ENCODE measurements at places on chromosomes 11 and 22.

DNA sequence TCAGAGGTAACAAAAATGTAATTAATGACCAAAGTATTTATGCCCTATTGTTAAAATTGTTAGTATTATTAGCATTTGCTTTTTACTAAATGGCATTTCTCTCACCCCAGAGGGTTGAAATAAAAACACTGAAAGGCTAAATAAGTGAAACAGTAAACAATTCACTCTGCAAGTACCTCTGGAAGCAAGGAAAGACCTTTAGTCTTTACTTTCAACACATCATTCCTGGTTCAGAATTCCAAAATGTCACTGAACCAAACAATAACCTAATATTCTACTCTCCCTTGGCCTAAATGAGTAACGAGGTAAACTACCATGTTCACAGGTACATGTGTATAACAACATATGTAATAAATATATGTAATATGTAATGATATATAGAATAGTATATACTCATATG is 369.3 kb downstream of the TTC28 start:
- DNase-seq: no peak

DNA sequence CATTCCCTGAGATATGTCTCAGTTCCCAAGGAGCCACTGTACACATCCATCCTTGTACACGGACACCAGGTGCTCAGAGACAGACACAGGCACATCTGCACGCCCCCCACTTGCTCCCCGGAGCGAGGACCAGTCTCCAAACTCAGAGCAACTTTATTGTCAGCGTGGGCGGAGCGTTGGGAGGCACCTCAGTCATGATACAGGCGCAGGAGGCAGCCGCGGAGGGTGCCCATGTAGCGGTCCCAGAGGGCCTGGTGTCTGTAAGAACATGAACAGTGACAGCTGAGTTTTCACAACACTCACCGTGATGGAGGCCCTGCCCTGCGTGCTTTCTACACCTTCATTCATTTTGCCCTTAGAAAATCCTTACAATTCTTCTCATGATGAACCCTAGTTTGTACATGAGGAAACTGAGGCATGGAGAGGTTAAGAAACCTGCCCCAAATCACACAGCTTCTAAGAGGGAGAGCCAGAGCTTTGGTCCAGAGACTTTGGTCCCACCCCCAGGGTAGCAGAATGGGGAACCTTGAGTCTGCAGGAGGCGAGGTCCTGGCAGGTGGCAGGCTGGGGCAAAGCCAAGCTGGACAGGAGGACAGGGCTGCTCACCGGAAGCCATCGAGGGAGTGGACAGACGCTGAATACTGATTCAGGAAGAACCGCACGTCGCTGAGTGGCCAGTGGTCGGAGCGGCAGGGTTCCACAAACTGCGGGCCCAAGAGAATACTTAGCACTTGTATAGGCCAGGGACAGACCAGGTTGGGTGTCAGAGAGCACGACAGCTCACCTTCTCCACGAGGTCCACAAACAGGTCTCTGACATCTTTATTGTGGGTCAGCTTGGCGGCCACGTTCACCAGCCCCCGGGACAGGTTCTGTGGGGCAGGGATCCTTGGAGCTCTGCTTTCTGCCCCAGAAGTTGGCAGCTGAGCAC is 4.2 kb downstream of the FIBP start:
- no peak for DNase-seq

DNA sequence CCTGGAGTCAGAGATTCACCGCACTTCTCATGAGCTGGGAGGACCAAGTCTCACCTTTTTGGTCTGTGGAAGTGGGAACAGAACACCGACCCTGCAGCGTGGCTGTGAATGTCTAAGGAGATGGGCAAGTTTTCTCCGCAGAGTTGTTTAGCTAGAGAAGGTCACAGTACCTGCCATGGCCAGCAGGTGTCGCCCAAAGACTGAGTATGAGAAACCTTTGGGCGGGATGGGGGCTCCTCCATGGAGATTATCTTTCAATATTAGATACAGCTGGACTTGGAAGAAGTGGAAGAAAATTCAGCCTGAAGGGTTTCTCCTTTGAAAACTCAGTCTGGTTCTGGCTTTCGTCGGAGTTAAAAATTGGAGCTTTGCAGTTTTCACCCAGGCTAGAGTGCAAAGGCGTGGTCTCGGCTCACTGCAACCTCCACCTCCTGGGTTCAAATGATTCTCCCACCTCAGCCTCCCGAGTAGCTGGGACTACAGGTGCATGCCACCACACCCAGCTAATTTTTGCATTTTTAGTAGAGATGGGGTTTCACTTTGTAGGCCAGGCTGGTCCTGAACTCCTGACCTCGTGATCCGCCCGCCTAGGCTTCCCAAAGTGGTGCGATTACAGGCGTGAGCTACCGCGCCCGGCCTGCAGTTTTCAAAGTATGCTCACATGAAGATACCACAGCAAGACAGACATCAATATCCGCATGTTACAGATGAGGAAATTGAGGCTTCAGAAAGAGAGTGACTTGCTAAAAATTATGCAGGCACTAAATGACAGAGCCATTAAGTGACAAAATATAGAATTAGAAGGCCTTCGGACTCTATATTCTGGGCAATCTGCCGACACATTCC is 10.7 kb upstream of the DSCAML1 start:
- peak; percentile 83 for DNase-seq

- DNase-seq: no peak
These were observed 205.7 kb upstream of the NAV2 start for GRCh38 chr11:19506816-19507486.

GRCh38 chr11:118102721-118103261 is 16.0 kb upstream of the SMIM35 start:
- no peak for DNase-seq

- DNase-seq: no peak
These were observed 1.5 kb downstream of the ADAMTS8 start for GRCh38 chr11:130426837-130427341.

GRCh38 chr11:74220376-74220775 is 49.3 kb downstream of the PPME1 start:
- no peak for DNase-seq

DNA sequence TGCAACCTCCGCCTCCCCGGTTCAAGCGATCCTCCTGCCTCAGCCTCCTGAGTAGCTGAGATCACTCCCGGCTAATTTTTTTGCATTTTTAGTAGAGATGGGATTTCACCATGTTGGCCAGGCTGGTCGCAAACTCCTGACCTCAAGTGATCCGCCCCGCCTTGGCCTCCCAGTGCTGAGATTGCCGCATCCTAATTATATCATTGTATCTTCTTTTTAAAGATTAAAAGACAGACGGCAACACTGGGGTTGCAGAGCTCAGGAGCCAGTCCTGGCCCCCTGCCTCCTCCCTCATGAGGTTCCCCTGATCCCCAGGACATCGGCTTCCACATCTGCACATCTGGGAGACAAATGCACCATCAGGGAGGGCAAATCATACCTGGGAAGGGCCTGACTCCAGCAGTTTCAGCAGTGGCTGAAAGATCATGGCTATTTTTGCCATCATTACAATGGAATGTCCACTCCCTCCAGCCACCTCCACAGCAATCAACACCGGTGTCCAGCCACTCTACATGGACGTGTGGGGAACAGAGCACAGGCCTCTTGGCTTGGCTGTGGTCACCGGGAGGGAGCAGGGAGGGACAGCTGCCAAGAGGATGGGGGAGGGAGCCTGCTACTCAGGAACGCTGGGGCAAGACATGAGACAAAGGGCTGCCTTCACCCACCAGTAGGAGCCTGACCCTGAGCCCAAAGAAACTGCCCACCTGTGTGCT is 9.2 kb upstream of the CELSR1 start:
- DNase-seq: no peak

- no peak for DNase-seq
These were observed 16.1 kb upstream of the EXPH5 start for GRCh38 chr11:108609682-108610081.

GRCh38 chr11:78688460-78688859 is 113.8 kb upstream of the NARS2 start:
- DNase-seq: no peak

- peak; percentile 73 for DNase-seq
These were observed 47.7 kb upstream of the PPP6R3 start for GRCh38 chr11:68412593-68413475.

DNA sequence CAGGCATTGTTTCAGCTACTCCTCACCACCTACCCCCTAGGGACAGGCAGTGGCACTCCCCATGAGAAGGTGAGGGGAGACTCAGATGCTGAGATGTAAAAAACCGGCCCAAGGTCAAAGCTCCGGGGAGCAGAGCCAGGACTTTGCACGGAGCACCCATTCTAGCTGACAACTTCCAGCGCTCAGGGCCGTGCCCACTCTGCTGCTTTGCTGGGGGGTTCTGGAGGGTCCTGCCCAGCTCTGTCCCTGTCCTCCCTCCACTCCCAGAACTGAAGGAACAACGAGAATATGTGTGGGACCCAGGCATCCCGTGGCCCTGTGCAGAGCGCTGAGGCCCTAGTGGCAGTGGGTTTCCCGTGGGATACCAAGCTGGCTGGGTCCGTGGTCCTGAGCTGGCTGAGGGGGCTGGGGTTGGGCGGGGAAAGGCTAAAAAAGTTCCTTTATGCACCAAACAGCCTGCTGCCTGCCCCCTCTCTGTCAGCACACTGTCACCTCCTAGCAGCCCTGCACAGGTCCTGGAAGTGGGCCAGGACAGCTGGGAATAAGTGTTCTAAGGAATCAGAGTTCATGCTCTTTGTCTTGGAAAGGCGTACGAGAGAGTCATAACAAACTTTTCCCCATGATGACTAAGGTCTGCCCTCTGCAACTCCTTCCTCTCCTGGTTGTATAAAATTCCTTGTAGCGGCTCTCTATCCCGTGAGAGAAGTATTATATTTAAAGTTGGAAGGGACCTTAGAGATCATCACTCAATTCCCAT is 1.9 kb downstream of the MS4A10 start:
- no peak for DNase-seq

DNA sequence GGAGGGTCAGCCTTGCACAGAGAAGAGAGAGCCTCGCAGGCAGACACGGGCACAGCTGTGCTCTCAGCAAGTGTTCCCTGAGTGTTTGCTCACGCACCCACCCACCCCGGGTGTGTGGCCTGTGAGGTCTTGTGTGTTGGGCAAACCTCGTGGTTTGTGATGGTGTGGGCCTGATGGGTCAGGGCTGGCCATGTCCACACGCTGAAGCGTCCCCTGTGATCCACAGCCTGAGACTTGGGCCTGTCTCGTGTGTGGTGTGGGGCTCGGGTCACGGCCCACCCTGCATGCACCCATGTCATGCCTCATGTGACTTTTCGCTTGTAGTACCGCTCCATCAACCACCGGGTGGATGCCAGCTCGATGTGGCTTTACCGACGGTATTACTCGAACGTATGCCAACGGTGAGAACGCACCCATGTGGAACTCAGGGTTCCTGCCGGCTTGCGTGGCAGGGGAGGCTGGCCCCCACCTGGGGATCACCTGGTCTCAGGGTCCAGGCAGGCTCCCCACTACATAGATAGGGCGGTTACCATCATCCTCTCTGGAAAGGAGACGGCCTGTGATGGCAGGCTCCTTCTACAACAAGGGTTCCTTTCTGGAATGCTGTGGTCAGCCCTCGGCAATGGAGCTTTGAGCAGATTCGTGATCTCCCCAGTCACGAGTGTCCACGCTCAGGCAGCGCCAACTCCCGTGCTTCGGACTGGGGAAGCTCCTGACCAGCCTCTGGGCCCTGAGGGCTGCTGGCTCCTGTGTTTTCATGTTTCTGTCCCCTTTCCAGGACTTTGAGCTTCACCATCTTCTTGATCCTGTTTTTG is 5.9 kb downstream of the TPCN2 start:
- DNase-seq: no peak

GRCh38 chr11:47188259-47188658 is 2.0 kb upstream of the PACSIN3 start:
- no peak for DNase-seq

GRCh38 chr11:130881475-130882137 is 34.7 kb downstream of the SNX19 start:
- DNase-seq: no peak

DNA sequence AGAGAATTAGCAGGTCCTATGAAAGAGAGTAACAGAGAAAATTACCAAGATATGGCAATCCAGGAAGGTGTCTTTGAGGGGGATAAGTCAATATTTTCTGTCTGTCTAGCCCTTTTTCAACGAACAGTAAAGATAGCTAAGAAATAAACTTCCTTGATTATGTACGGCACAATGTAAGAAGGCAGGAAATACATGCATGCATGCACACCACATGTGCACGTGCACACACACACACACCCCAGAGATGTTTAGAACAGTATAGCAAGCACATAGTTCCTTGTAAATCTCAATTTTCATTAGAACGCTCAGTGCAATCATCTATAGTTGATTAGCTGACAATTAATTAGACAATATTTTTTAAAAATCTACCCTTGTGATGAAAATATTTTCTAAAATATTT is 74.7 kb downstream of the MPPED2 start:
- no peak for DNase-seq

- no peak for DNase-seq
These were observed 42.8 kb downstream of the PIWIL3 start for GRCh38 chr22:24731761-24732160.

GRCh38 chr22:27372969-27373670 is 428.4 kb downstream of the MN1 start:
- DNase-seq: no peak

GRCh38 chr11:30753504-30753903 is 167.4 kb upstream of the MPPED2 start:
- DNase-seq: no peak

DNA sequence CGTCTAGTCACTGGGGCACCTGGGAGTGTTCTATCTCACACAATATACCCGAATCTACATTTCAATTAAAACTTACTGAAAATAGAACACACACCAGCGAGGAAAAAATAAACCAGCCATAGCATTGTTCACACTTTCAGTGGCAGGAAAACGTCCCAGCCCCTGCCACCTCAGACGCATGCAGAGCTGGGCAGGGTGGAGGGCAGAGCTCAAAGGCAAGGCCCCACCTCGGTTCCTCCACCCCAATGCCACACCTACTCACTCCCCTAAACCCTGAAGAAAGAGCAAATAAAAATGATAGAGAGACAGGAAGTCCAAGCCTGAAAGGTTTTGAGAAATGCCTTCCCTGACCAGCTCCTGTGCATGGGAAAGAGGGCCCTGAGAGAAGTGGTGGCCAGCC is 14.8 kb downstream of the B3GNT6 start:
- DNase-seq: no peak

DNA sequence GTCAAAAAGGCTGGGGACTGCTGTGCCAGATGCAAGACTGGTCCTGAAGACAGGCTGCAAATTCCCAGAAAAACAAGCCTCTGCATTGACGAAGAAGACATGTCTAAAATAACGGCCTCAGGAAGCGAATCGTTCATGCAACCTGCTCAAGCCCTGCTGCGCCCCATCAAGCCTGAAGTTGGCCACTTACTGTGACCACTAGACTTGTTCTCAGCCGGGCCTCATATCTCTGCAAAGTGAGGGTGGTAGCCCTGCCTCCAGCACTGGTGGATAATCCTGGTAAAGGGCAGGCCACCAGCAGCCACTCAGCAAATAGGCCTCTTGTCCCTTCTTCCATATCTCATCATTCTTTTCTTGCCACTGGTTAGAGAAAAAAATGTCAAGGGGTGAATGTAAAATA is 11.8 kb downstream of the LTO1 start:
- no peak for DNase-seq

Data from GM13976 (cell line).